ENCODE measurements at places on chromosomes 13 and 19. TPM values are rescaled to one million over a fixed set of nuclear protein-coding genes. Genes with fewer than 3 reads are reported as not detected.

The MATK gene
- 33.8 TPM for total RNA-seq

The C5AR2 gene
- total RNA-seq: not detected

The OR7C1 gene
- total RNA-seq: not detected

The RDH8 gene
- not detected for total RNA-seq

The ZNF8 gene
- 4.3 TPM for total RNA-seq

The HIF3A gene
- not detected for total RNA-seq

The PTH2 gene
- total RNA-seq: not detected

The ZNF649 gene
- total RNA-seq: 12.2 TPM

The PRRG2 gene
- 1.5 TPM for total RNA-seq

The FBN3 gene
- not detected for total RNA-seq

GRCh38 chr13:48862572-48862971, 113.1 kb upstream of the FNDC3A start:
- H3K27me3 ChIP-seq: no peaks in the 10 kb centered on the region
- H3K36me3 ChIP-seq: no peaks in the 10 kb centered on the region
- H3K27ac ChIP-seq: no peak overlapping the region
- no peak for DNase-seq
- H3K4me1 ChIP-seq: peaks cover 12% of the 10 kb centered on the region

GRCh38 chr19:3881272-3882040, 971 bp downstream of the ATCAY start:
- H3K27ac ChIP-seq: no peak overlapping the region
- peaks cover 68% of the 10 kb centered on the region for H3K27me3 ChIP-seq
- peaks cover 9% of the 10 kb centered on the region for H3K4me1 ChIP-seq
- no peak overlapping the region for H3K4me3 ChIP-seq
- DNase-seq: no peak

DNA sequence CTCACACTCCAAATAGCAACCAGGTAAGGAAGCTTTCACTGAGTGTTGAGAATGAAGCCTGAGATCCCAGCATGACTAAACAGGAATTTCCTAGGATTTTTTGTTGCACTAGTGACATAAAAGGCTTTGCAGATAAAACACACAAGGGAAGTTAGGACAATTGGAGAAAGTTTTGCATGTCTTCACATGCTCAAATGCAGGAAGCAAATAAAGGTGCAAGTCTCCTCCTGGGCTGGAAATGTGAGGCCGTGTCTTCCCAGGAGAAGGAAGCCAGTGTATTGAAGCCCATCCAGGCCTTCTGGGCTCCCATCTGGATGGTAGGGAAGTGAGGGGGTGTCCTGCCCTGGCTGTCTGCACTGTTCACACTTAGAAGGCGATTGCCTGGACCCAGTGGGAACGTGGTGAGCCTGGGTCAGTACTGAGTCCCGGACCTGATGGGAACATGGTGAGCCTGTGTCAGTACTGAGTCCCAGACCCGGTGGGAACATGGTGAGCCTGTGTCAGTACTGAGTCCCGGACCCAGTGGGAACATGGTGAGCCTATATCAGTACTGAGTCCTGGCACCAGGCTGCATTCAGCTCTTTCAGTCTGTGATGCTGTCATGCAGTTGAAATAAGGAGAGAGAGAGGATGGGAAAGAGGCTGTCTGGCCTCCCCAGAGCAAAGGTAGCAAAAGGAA, 38.7 kb downstream of the SIAH3 start:
- no peak overlapping the region for H3K4me3 ChIP-seq
- no peaks in the 10 kb centered on the region for H3K27me3 ChIP-seq
- no peak for DNase-seq
- H3K36me3 ChIP-seq: no peaks in the 10 kb centered on the region
- H3K4me1 ChIP-seq: peaks cover 4% of the 10 kb centered on the region

- peaks cover 9% of the 10 kb centered on the region for H3K4me1 ChIP-seq
- no peaks in the 10 kb centered on the region for H3K27me3 ChIP-seq
- no peak overlapping the region for H3K4me3 ChIP-seq
Observed at GRCh38 chr13:73215823-73216222, 157.0 kb downstream of the KLF5 start.

DNA sequence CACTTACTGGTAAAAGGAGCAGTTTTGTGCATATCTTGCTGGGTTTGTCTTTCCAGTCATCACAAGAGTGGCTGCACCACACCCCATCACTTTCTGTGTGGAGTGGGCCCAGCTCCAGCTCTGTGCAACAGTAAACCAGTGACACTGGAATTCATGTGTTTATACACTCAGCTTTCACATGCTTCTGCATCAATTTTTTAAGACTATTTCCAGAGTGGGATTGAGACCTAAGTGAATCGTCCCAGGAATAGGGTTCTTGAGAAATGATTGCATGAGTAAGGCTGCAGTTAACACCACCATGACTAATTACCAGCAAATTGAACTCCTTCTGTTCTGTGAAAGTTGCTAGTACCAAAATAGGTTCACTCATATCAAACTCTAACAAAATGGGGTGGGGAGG, 5.3 kb upstream of the CFAP97D2 start:
- H3K36me3 ChIP-seq: peaks cover 3% of the 10 kb centered on the region
- no peak for DNase-seq
- no peak overlapping the region for H3K4me3 ChIP-seq
- H3K4me1 ChIP-seq: peaks cover 11% of the 10 kb centered on the region

GRCh38 chr19:56554272-56554869, 12.9 kb upstream of the ZNF470 start:
- no peaks in the 10 kb centered on the region for H3K27me3 ChIP-seq
- no peak for DNase-seq
- no peak overlapping the region for H3K27ac ChIP-seq
- no peak overlapping the region for H3K4me3 ChIP-seq
- H3K4me1 ChIP-seq: no peaks in the 10 kb centered on the region

- H3K27ac ChIP-seq: no peak overlapping the region
- no peak overlapping the region for H3K4me3 ChIP-seq
- DNase-seq: no peak
- H3K36me3 ChIP-seq: peaks cover 2% of the 10 kb centered on the region
Observed at GRCh38 chr19:33284146-33284643, 18.1 kb downstream of the CEBPA start.

GRCh38 chr19:5156231-5156986, 184.2 kb downstream of the PTPRS start:
- H3K4me1 ChIP-seq: peaks cover 1% of the 10 kb centered on the region
- no peak overlapping the region for H3K27ac ChIP-seq
- no peak overlapping the region for H3K4me3 ChIP-seq
- DNase-seq: no peak

DNA sequence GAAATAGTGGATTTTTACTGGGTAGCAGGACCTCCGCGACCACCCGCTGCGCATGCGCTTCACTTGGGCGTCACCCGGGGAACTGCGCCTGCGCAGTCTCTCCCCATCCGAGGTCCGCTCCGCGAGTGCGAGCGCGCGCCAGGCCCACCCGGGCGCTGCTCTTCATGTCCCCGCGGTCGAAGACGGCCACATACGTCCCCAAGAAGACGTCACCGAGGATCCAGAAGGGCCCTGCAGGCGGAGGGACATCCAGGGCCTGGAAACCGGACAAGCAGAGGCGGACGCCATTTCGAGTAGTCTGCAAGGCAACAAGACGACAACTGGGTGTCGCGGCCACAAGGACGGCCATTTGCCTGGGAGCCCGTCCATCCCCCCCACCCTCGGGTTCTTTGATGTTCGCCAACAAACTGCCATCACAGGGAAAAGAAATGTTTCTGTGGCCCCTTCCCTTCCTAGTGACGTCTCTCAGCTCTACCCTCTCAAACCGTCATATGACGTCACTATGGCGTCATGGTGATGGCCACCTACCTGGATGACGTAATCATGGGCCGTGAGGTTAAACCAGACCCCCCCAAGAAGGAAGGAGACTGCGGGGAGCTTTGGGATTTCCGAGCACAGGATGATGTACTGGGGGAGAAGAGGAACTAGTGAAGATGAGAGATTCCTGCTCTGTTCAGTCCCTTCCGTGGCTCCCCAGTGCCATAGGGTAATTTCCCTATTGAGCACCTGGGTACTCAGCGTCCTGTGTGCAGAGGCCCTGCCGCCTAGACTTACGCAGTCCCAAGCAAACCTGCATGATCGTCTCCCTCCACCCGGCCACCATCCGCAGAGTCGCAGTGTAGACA, 6.7 kb downstream of the NAPSA start:
- H3K27me3 ChIP-seq: no peaks in the 10 kb centered on the region
- DNase-seq: peak; percentile 80
- peak overlapping the region; percentile 94 for H3K27ac ChIP-seq
- peaks cover 59% of the 10 kb centered on the region for H3K4me1 ChIP-seq

DNA sequence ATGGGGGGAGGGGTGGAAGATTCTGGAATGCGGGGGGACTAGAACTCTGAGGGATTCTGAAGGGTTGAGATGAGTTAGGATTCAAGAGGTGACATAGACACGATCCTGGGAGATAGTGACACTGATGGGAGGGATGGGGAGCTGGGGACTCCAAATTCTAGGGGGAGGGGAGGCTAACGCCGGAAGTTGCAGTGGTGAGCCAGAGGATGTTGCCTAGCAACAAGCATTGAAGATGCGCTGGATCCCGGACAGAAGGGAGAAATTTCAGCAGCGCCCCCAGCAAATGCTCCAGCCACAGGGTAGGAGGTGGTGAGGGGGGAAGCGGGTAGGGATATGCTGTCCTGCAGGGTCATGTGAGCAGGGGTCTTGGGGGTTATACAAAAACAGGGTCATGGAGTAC, 6.9 kb upstream of the LTBP4 start:
- DNase-seq: no peak
- H3K27me3 ChIP-seq: peaks cover 25% of the 10 kb centered on the region
- H3K4me3 ChIP-seq: no peak overlapping the region
- peaks cover 21% of the 10 kb centered on the region for H3K4me1 ChIP-seq

DNA sequence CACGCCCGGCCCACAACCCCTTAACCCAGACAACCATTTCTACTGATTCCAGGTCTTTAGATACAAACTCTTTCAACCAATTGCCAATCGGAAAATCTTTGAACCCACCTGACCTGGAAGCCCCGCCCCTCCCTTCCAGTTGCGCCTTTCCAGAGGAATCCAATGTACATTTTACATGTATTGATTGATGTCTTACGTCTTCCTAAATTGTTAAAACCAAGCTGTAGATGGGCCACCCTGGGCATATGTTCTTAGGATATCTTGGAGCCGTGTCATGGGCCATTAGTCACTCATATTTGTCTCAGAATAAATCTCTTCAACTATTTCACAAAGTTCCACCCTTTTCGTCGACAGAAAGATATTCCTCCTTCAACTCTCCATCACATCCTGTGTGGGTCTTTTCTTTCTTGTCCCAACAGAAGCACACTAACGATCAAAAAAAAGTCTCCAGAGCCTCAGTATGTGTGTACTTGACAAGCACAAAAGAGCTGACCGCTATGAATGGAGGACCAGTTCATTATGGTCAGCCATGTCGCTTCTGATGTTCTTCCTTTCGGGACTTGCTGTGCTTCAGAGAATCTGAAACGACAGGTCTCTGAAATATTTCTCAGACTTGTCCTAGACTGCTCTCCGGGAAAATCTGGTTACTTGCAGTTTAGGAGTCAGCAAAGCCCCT, 601 bp upstream of the ZNF749 start:
- no peak for DNase-seq
- H3K4me1 ChIP-seq: peaks cover 22% of the 10 kb centered on the region
- H3K27ac ChIP-seq: peak overlapping the region; percentile 97
- peaks cover 53% of the 10 kb centered on the region for H3K36me3 ChIP-seq
- H3K27me3 ChIP-seq: no peaks in the 10 kb centered on the region
- H3K4me3 ChIP-seq: peak overlapping the region; percentile 87

GRCh38 chr13:48733739-48734335, 80.1 kb downstream of the CYSLTR2 start:
- no peak overlapping the region for H3K4me3 ChIP-seq
- DNase-seq: no peak
- H3K27ac ChIP-seq: no peak overlapping the region
- peaks cover 10% of the 10 kb centered on the region for H3K27me3 ChIP-seq
- no peaks in the 10 kb centered on the region for H3K36me3 ChIP-seq
- peaks cover 7% of the 10 kb centered on the region for H3K4me1 ChIP-seq

DNA sequence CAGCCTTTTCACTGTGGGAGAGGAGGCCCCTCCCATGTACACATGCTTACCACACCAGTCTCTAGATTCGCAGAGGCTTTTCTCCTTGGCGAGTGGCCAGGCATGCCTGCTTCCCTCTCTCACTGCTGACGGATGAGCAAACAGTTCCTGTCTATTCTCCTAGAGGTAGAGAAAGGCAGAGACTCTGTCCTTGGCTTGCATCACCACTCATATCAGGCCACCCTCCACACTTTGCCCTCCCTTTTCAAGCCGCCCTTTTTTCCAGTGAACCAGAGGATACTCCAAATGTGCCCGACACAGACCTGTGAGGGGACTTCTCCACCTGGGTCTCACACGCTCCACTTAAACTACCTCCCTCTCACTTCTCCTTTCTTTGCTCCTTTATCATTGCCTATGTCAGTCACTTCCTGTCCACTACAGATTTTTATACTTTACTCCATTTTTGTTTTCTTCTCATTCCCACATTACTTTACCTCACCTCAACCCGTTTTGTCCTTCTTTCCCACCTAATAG, 284.6 kb downstream of the DNAJC15 start:
- H3K36me3 ChIP-seq: no peaks in the 10 kb centered on the region
- no peak for DNase-seq
- peaks cover 17% of the 10 kb centered on the region for H3K27me3 ChIP-seq
- H3K27ac ChIP-seq: no peak overlapping the region
- H3K4me3 ChIP-seq: no peak overlapping the region

DNA sequence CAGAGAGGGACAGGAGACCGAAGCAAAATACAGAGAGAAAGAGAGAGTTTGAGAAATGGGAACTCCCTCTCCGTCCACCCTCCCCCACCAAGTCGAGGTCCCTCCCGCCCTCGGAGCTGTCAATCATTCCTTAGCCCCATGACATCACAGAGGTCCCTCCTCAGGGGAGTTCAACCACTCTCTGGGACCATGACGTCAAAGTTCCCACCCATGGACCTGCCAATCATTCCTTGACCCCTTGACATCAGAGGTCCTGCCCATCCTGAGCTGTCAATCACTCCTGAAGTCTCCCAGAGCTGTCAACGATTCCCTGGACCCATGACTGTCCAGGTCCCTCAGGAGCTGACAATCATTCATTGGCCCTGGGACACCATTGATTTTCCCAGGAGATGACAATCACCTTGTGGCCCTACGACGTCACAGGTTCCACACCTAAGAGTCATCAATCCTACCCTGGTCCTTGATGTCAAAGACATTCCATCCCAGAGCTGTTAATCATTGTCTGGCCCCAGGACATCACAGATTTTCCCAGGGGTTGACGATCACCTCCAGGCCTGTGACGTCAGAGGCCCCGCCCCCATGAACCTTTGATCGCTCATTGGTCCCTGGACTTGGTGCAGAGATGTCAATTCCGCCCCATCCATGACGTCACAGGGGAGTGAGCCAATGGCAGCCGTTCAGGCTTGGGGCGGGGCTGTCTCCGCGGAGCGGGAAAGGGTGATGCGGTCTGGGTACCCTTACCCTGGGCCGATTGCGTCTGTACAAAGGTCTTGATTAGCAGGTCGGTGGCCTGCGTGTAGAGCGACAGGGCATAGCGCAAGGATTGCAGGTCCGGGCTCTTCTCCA, 61.7 kb downstream of the COLGALT1 start:
- no peak for DNase-seq
- no peaks in the 10 kb centered on the region for H3K36me3 ChIP-seq
- H3K4me3 ChIP-seq: no peak overlapping the region
- H3K27ac ChIP-seq: no peak overlapping the region
- H3K27me3 ChIP-seq: peaks cover 52% of the 10 kb centered on the region
